Ureter (tissue), 1 donor: ENCODE measurements at places on chromosomes 7 and 10. TPM values are rescaled to one million over a fixed set of nuclear protein-coding genes. Genes with fewer than 3 reads are reported as not detected.
A peak's percentile ranks its signal among the peaks of the same experiment; 100 is the strongest.

Gene PCLO
- 17.7 TPM for total RNA-seq

DNA sequence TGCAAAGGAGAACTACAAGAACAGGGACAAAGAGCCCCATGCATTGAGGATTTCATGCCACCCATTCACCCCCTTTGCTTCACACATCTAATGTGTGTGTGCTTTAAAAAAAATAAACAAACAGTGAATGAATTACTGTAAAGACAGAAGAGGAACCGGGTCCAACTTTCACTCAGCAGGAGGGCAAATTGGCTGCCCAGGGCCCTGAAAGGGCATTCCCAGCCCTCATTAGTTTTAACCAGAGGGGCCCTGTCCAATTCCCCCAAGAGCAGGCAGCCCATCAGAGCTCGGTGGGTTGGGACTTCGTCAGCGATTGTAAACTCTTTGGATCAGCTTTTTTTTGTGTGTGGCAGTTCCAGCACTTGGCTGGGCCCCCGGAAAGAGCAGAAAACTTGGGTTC, 73.6 kb upstream of the PDZD8 start:
- no peak for DNase-seq

DNA sequence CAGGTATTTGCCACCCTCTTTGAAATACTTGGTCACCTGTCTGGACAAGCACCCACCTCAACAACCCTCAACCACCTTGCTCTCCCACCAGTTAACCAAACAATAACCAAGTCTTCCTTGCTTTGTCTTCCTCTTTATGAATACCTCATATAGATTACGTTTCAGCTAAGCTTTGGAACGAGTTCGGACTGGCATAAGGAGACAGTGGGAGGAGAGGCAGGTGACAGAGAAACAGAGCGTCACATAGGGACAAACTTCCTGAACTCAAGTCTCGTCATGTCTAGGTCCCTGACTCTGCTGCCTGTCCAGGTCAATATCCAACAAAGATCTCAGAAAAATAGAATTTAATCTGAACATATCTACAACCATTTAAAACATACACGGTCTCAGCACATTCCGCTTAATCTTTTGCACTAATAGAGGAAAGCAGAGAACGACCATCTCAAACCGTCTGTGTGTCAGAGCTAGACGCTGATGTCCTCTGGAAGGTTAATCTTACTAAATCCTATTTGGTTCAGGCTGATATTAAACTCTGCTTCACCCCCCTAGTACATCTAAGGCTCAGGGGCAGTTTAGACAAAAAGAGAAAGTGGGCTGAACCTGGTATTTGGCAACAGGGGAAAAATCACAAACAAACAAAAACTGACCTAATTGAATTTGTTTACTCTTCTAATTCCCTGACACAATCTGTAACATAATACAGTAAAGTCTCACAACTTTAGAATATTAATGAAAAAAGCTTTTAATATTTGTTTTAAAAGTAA, 26.4 kb upstream of the SVOPL start:
- DNase-seq, result peak; percentile 60

- no peak for DNase-seq
These were observed 4.5 kb upstream of the EMX2 start for GRCh38 chr10:117537904-117538524.

- DNase-seq, result no peak
These were observed 49.4 kb downstream of the MRPL32 start for GRCh38 chr7:42981601-42982000.
